ENCODE measurements at places on chromosomes 4 and X.

DNA sequence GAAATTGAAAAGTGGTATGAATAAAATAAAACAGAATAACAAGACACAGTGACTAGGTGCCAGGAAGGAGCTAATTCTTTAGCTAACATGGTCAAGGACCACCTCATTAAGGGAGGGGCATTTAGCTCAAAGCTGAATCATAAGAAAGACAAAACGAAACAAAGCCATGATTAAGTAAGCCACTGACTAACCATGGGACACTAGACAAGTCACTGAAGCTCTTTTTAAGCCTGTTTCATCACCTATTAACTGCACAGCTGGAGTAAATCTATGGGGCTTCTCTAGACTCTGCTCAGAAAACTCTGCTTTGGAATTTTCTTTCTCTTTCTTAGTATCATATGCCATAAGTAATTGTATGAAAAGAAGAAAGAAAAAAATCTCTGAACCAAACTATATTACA lies 49.8 kb upstream of the C1QTNF7 start:
- DNase-seq: no peak

- no peak for DNase-seq
Measured at GRCh38 chr4:5810151-5810550, 82.7 kb downstream of the CRMP1 start.

- no peak for DNase-seq
Measured at GRCh38 chrX:23756165-23756564, 13.1 kb upstream of the ACOT9 start.

- no peak for DNase-seq
Measured at GRCh38 chr4:62495032-62495431, 1294.9 kb downstream of the ADGRL3 start.

GRCh38 chr4:84497504-84498202 lies 1.4 kb downstream of the NKX6-1 start:
- DNase-seq: no peak

DNA sequence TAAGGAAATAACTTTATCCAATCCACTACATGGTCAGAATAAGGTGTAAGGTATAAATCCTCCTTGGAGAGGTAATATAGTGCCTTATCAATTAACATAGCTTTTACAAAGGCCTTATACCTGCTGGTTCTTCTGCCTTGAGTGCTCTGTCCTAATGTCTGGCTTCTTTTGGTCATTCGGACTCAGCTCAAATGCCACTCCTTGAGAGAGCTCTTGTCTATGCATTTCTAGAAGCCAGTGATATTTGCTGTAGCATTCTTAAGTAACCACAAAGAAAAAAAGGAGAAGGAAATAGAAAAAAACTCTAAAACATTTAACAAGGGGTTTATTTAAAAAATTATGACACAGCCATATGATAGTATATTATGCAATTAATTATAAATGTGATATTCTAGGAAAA lies 444.8 kb upstream of the SLIT2 start:
- no peak for DNase-seq

- no peak for DNase-seq
Measured at GRCh38 chr4:121679951-121680350, 16.8 kb downstream of the ANXA5 start.

- DNase-seq: no peak
Measured at GRCh38 chrX:42944381-42944998, 166.5 kb upstream of the PPP1R2C start.

DNA sequence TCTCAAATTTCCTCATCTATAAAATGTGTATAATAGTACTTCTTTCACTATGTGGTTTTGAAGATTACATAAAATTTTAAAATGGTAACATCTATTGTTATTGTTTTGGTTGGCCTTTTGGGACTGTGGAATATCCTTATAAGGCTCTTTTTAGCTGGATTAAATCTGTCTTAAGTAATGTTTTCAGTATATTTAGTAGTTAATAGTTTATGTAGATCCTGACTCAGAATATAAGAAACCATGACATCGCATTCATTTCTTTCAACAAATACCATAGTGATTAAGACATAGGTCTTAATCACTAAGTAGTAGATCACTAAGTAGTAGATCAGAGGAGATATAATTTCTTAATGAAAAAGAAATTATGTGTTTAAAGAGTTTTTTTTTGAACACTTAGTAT lies 48.5 kb downstream of the MRPL1 start:
- DNase-seq: no peak

GRCh38 chr4:122480655-122481487 lies 24.3 kb upstream of the IL2 start:
- DNase-seq: no peak

DNA sequence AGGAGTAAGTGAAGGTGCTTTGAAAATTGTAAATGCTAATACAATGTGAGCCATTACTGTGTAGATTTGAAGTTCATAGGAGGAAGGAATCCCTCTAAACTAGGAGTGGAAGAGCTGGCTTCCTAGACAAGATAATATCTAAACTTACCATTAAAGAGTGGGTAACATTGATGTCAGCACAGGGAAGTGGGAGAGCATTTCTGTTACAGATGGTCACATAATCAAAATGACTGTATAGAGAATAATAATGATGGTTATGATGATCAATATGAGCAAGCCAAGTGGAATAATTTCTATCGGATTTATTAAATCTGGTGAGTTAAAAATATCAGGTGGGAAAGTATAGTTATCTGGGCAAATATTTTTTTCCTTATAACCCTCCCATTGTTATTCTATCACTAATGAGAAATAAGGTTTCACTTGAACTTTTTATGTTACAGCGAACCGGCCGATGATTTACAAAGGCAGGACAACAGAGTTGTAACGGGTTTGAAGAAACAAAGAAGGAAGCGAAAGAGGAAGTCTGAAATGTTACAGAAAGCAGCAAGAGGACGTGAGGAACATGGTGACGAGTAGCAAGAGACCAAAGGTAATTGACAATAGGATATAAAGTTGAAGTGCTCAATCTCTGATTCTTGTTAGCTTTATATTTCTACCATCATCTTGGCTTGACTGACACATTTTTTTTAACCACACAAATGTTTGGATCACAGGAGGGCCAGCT lies 43.5 kb downstream of the FMR1NB start:
- no peak for DNase-seq

GRCh38 chrX:100750883-100751282 lies 19.0 kb upstream of the SYTL4 start:
- no peak for DNase-seq

- DNase-seq: no peak
Measured at GRCh38 chrX:53004038-53004437, 44.6 kb upstream of the GPR173 start.

DNA sequence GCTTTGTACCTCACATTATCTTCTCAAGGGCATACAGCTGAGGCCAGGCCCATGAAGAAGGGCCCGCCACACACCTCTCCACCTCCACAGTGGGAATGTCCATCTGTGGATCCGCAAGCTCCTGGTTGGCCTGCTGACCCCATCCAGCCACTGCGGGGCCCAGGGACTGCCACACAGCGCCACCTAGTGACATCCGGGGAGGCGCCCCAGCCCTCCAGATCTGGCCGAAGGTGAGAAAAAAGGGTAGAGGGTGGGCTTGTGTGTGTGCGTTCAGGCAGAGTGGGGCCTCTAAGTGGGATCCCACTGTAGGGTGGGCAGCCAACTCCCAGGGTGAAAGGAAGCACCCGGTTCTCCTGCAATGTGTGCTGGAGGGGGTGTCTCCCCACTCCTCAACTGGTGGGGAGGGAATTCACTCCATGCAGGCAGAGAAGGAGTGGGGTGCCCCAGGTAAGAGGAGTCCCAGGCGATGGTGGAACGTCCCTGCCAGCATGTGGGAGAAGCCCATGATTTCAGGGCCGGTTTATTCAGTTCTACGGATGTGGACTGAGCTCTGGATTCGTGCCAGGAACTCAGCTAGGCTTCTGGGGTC lies 117.3 kb downstream of the ENPP6 start:
- DNase-seq: peak; percentile 43

DNA sequence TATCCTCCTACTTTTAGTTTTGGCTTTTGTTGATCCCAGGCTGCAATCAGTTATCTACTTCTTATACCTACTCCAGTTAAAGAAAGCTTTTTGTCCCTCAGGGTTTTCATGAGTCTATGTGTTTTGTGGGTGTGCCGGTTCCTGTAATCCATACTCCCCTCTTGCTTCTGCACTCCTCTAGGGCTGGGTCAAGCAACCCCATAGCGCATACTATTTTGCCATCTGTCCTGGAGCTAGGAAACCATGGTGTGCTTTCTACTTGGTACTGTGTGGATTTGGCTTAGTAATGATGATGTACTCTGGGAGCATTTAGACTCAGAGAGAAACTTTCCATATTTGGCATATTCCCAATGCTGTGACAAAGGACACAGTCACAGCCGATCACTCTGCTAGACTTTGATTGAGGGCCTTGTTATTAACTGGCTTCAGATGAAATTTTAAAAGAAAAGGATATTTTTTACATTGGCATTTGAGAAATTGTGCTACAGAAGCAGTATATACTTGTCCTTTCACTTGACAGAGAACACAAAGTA lies 86.1 kb upstream of the GRXCR1 start:
- no peak for DNase-seq

DNA sequence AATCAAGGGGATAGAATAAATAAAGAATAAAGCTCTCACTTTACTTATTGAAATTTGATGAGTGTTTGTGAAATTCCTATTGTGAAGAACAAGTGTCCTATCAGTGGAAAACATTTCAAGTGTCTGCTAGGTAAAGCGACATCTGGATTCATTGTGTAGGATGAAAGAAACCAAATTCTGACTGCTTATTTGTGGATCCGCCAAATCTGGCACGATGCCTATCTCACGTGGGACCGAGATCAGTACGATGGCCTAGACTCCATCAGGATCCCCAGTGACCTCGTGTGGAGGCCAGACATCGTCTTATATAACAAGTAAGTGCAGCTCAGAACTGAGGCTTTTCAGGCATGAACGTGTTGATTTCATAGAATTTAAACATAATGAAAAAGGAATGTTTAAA lies 1.9 kb downstream of the CHRNA9 start:
- DNase-seq: no peak

GRCh38 chr4:55507612-55508011 lies 39.1 kb downstream of the CLOCK start:
- no peak for DNase-seq

- DNase-seq: no peak
Measured at GRCh38 chrX:108701633-108702032, 34.7 kb downstream of the IRS4 start.

GRCh38 chr4:54157606-54158005 lies 57.6 kb downstream of the GSX2 start:
- DNase-seq: no peak

- no peak for DNase-seq
Measured at GRCh38 chr4:118180776-118181175, 146.5 kb downstream of the NDST3 start.

DNA sequence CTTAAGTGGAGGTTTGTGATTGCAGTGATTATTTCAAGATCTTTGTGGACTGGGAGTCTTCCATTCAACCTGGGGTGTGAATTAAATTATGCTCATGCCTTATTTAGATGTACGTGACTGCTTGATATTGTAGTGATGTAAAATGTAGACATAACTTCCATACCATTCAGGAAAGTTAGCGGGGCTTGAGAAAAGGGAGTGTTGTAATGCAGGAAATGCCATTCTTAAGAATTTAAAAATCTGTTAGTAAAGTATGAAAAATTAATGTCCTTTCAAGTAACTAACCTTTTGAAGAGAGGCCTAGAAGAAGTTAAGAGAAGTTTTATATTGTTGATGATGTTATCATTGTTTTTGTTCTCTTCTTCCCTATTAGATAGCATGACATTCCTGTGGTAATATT lies 318.2 kb downstream of the CCSER1 start:
- no peak for DNase-seq

GRCh38 chr4:76559236-76560071 lies 124.4 kb downstream of the SHROOM3 start:
- DNase-seq: no peak

DNA sequence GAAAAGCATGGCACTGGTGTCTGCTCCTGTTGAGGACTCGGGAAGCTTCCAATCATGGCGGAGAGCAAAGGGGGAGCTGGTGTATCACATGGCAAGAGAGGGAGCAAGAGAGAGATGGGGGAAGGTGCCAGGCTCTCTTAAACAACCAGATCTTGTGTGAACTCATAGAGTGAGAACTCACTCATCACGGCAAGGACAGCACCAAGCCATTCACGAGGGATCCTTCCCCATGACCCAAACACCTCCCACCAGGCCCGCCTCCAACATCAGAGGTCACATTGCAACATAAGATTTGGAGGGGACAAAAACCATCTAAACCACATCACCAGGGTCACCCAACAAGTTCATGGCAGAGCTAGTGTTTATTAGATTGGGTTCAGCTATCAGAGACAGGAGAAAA lies 218.7 kb upstream of the BCOR start:
- DNase-seq: no peak

DNA sequence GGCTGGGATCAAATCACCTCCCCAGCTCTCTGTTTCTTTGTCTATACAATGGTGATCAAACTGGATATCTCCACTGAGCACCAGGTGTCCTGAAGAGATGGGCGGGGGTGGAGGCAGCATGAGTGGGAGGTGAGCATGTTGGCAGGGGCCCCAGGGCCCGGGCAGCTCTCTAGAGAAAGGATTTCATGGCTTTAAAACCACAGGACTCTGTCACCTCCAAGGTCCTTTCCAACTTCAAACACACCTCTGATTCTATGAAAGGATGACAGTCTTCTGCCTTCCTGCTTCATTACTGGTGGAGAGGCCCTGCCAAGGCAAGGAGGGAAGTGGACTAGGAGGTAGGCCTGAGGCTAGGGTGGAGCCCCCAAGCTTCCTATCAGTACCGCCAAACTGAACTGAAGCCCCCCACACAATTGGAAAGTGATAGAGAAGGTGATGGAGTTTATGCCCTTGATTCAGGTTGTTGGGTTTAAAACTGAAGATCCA lies 38.6 kb downstream of the TRIM2 start:
- no peak for DNase-seq

DNA sequence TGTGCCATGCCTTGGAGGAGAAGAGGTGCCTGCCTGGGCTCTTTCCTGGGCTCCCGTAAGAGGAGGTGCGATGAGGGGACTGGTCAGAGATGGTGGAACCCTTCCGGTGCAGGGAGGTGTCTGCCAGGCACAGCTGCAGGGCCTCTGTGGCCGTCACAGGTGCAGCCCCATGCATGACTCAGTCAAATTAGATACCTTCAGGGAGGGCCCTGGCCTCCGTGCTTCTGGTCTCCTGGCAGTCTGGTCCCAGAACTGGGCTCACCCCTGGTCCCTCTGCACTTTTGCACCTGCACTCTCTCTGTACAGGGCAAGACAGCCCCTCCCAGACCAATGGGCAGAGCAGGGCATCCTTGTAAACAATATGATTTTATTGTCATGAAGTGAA lies 49.9 kb upstream of the LRPAP1 start:
- no peak for DNase-seq

- no peak for DNase-seq
Measured at GRCh38 chrX:99722094-99722493, 688.0 kb downstream of the PCDH19 start.

- DNase-seq: no peak
Measured at GRCh38 chr4:31053451-31053850, 333.3 kb downstream of the PCDH7 start.
